A673 (cell line): ENCODE measurements at places on chromosomes 13 and 19. TPM values are rescaled to one million over a fixed set of nuclear protein-coding genes. Genes with fewer than 3 reads are reported as not detected.

- no peak for DNase-seq
These were observed 14.8 kb downstream of the TSC22D1 start for GRCh38 chr13:44561351-44561750.

- DNase-seq = peak; percentile 31
These were observed 1.8 kb downstream of the ETHE1 start for GRCh38 chr19:43524922-43525835.

- no peak for DNase-seq
These were observed 809 bp downstream of the MYO1F start for GRCh38 chr19:8576273-8576993.

Gene LAIR2
- total RNA-seq = not detected in 2 replicates

Gene HIPK4
- 0.15 TPM in 1 of 2 replicates, not detected in the other for total RNA-seq

Gene SLC6A16
- 3.7 and 4.4 TPM in 2 replicates for total RNA-seq
